ENCODE measurements at places on chromosomes 7 and 10. TPM values are rescaled to one million over a fixed set of nuclear protein-coding genes. Genes with fewer than 3 reads are reported as not detected.

Gene ADAM22
- 21.4 TPM for polyA plus RNA-seq

Gene METTL27
- 2.1 TPM for polyA plus RNA-seq

Gene ZNF777
- 13.8 TPM for polyA plus RNA-seq

Gene NXPH1
- not detected for polyA plus RNA-seq

Gene LIPF
- 0.38 TPM for polyA plus RNA-seq

Gene CYP3A7
- polyA plus RNA-seq: 0.95 TPM

Gene HOXA11
- not detected for polyA plus RNA-seq

Gene CDC14C
- 0.06 TPM for polyA plus RNA-seq

Gene SLC13A1
- 0.04 TPM for polyA plus RNA-seq

DNA sequence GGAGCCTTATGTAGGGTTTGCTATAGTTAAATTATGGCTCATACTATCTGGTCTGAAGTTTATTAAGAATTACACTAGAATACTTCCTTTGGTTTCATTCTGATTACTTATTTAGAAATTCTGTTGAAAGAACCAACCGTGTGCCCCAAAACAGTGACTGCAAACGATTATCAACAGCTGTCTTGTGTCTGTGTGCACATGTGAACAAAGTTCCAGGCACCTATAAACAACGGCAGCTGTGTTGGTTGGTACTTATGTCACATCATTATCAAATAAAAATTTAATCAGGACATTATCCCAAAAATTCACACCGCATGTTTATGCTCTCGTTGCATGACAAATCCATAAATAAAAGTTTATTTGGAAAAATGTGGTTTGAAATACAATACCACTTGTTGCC lies 80.6 kb downstream of the USP6NL start:
- DNase-seq: no peak

DNA sequence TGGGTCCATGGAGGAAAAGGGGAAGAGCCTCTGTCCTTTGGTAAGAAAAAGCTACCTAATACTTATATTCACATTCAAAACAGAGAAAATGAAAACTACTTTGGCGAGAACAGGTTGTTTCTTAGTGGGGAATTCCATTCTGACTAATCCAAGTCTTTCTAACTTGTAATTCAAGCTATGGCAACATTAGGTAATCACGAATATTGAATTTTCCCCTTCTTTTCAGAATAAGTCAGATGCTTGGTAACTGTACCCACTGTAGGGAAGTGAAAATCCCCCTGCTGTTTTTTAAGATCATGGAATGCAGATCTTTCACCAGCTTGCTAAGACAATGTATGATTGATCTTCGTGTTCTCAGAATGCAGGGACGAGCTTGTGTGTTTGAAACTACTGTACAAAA lies 384.4 kb downstream of the TCERG1L start:
- no peak for DNase-seq

DNA sequence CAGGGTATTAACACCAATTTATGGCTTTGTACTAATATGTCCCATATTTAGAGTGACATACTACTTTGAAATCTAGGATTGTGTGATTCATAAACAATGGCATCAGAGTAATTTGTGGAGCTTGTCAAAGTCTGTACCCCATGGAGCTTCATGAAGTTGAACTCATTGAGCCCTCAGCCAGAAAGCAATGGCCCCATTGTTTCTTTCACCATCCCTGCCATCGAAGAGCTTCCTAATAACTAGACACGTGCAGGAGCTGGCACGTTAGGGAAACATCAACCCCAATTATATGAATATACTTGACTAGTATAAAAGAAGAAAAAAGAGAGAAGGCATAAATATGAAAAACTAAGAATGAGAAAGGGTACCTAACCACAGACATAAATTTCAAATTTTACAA lies 206.6 kb downstream of the CXCL12 start:
- no peak for DNase-seq

GRCh38 chr7:33639552-33640197 lies 265.7 kb upstream of the BMPER start:
- DNase-seq: peak; percentile 50

DNA sequence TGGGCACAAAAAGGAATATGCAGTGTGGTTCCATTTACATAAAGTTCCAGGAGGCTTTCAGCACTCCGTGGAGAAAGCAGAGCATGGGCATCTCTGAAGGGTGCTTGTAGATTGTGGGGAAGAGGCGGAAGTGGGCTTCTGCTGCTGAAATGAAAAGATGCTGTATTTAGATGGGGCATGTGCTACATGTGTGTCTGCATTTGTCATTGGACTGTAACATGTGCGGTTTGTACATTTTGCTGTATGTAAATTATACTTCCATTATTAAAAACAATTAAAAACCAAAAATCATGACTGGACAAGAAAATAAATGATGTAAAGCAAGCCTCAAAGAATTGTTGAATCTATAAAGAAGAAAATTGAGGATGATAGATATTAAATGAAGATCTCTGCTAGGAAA lies 334.0 kb downstream of the WDR37 start:
- no peak for DNase-seq

GRCh38 chr10:86836044-86836443 lies 79.6 kb downstream of the BMPR1A start:
- no peak for DNase-seq

DNA sequence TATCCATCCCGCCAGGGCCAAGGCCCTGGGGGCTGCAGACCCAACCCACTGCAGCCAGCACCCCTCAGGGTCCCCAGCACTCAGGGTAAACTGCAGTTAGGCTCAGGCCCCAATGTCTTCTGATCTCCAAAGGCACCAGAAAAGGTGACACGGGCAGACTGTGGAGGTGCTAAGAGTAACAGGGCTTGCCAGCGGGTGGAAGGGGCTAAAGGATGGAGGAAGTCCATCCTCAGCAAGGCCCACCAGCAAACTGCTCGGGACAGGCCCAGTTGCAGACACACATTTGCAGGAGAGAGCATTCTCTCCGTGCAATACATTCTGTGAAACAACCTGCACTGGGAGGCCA lies 95.6 kb upstream of the DDC start:
- DNase-seq: no peak

DNA sequence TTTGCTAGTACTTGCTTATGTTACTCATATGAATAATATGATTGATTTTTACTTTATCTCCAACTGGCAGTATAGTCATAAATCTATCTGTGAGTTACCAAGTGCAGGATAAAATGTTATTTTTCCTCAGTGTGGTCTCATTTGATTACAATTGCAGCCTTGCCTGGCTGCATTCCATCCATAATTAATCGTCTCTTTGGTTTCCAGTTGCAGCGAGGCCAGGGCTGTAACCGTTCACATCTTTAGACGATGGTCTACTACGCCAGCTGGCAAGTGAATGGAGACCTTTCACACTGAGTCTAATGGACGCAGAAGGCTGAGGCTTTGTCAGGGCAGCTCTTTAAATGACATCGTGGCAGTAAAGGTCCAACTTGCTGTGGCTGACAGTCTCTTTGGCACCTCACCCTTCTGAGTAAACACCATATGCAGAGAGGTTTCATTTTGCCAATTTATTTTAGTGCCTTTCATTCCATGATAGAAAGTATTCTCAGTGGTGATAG lies 84.0 kb downstream of the ARL4A start:
- peak; percentile 33 for DNase-seq

- no peak for DNase-seq
These were observed 15.2 kb upstream of the RASSF4 start for GRCh38 chr10:44944354-44944753.

DNA sequence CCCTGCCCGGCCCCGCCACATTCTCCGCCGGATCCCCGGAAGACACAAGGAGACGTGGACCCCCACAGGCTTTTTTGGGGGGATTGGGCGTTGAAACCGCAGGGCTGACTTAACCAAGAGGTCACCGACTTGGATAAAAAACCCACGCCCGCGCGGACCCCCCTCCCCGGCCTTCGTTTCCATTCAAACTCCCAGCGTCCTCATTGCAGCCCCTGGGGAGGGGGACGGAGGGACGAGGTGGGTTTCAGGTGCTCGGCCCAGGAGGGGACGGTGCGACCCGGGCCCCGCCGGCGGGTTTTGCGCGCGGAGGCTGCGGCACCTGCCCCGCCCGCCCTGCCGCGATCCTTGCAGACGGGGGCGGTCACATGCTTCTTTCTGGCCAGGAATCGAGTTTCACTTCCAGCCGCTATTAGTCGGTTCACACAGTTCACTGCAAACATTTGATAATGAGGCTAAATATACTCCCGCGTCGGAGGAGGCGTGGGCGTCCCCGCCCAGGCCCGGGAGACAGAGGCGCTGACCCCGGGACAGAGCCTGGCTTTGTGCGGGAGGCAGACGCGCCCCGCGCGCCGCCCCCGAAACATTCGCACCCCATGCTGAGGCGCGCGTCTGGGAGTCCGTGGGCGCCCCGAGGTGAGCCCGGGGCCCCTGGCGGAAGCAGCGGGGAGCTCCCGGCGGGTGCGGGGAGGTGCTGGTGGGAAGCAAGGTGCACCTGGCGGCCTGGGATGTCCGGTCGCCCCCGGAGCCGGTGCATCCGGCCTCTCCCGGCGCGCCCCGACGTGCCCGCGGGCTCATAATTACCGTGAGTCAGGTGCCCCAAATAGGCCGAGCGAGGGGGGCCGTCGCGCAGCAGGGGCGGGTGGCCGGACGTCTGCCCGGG lies 2.7 kb upstream of the PDGFA start:
- peak; percentile 79 for DNase-seq

- no peak for DNase-seq
These were observed 65.2 kb upstream of the PODXL start for GRCh38 chr7:131621652-131622051.

DNA sequence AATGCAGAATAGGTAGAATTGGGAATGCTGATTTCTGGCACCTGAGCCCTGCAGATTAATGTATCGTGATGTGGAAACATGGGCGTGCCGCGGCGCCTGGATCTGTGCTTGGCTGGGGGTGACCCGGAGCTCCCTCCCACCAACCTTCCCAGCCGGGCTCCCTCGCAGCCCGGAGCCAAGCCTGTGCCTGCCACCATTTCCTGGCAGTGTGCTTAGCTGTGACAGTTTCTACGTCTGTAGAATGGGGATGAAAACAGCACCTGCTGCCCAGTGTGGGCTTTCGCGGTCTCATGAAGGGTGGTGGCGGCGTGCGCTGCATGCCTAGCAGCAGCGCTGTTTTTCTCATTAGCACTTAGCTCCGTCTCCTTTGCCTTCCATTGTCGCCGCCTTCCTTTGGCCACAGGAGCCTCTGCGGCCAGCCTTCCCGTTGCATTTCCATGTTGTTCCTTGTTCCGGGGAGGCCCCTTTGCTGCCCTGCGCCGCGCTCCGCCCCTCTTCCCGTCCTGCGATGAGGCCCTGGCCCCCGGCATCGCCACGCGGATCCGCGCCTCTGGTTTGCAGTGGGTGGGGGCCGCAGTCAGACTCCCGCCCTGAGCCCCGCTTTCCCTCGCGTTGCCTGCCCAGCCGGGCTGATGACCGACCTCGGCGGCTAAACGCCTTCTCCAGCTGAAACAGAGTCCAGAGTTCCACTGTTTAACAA lies 84.2 kb downstream of the CUL1 start:
- DNase-seq: no peak

Data from left lung (tissue), 14 donors.